ENCODE measurements at places on chromosomes 3 and 15.

- DNase-seq = no peak
- 0 out of 2 replicates have a peak, but pooled peaks cover 3% of the 10 kb centered on the region for H3K36me3 ChIP-seq
- no peaks in the 10 kb centered on the region for H3K27me3 ChIP-seq
Observed at GRCh38 chr3:15206662-15207576, 873 bp downstream of the CAPN7 start.

DNA sequence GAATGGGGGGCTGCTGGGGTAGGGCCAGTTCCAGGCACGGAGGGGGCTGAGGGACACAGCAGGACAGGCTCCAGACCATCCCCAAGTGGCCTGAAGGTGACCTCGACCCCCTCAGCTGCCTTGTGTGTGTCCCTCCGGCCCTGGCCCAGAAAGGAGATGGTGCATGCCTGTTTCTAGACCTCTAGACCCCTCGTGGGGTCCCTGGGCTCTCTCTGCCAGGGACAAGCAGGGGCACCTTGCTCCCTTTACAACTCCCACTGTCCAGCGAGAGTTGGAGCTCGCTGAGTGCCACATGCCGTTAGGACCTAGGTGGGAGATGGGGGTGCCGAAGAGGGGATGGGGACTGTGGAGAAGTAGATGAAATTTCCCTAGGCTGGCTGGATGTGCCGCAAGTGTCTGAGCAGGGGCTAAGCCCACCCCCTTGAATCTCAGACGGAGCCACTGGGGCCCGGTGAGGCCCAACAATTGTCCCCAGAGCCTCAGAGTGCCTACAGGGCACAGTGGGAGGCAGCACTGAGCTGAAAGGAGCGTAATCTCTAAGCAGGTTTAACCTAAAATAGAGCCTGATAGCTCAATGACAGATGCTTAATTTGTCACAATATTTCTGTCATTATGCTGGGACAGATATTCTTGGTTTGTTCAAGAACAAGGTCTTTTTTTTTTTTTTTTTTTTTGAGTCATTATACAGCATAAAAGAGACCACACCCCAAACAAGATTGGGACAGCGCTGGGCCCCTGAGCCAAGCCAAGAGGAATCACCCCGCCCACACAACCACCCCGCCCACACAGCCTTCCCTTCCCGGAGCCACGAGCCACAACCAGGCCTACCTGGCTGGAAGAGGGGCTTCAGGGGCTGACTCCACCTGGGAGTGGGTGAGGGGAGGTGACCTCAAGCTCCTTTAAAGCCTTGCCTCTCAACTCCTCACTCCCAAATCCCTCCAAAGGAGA lies 23.6 kb upstream of the KLF13 start:
- no peaks in the 10 kb centered on the region for H3K27me3 ChIP-seq
- no peak overlapping the region for H3K4me3 ChIP-seq
- no peak overlapping the region for H3K27ac ChIP-seq
- no peaks in the 10 kb centered on the region for H3K36me3 ChIP-seq
- peaks cover 5% of the 10 kb centered on the region for H3K4me1 ChIP-seq

DNA sequence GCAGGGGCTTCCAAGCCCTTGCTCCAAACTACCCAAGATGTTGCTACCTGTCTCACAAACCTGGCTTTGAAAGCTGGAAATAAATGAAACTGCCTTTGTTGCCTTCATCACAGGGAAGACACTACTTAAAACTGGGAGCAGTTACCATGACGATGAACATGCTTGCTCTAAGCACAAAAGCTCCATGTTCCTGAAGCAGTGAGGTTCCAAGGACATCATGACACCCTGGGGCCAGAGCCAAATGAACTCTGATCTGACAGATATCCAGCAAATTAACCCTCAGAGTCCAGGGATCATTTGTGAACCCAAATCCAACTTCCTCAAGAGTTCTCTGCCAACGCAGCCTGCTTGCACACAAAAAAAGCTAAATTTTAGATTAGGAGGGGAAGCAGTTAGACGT lies 10.7 kb downstream of the TRAIP start:
- peaks cover 18% of the 10 kb centered on the region for H3K36me3 ChIP-seq
- no peak overlapping the region for H3K27ac ChIP-seq
- DNase-seq = no peak

DNA sequence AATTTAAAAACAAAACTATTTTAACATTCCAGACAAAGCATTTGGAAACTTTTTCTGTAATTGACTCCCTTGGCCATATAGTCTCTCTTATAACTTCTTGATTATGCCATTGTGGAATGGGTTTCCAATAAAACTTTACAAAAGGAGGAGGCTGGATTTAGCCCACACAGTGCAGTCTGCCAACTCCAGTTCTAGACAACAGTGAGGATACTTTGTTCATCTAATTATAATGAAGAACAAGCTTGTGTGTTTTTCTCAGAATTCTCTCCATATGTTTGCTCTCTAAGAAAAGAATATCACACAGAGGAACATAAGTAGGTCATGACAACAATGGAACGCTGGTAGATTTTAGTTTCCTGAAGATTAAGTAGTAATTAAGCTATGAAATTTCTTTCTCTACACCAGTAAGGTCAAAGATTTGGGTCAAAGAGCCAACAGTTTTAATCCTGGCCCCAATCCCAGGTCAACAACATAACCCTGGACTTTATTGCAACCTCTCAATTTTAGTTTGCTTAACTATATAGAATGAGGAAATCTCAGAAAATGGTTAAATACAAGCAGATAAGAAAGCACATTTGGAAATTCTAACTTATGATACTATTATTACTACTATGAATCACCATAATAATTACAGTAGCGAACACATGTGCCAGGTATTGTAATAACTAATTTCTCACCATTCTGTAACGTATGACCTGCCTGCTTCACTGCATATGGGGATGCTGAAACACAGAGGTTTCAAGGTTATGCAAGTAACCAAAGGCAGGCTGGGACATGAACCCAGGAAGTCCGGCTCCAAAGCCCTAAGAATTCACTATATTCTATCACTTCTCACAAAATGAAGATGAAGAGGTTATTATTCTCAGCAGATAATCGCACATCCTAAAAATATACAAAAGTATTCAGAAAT lies 65.7 kb downstream of the TJP1 start:
- H3K27me3 ChIP-seq = no peaks in the 10 kb centered on the region
- no peaks in the 10 kb centered on the region for H3K4me1 ChIP-seq
- H3K27ac ChIP-seq = no peak overlapping the region

DNA sequence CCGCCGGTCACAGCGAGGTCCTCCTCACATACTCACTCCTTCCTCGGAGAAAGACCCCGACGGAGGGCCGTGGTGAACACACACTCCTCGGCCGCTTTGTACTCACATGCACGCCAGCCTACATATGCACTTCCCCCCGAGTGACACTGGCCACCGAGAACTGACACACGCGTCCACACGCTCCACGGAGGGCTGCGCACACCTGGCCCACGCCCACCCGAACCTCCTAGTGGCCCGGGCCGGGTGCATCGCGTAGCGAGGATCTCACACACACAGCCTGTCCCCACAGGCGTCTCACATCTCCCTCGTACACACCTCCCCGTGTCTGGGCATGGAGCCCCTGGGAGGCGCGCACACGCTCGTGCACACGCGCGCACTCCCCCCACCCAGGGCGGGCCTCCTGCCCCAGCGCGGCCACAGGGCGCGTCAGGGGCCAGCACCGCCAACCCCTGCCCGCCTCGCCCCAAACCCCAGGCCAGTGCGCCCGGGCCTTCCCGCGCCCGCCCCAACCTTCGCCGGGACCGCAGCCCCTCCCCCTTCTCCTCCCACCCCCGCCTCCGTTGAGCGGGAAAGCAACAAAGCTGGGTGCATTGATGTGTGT lies 411 bp upstream of the C3orf70 start:
- no peak for DNase-seq
- no peaks in the 10 kb centered on the region for H3K4me1 ChIP-seq
- no peaks in the 10 kb centered on the region for H3K36me3 ChIP-seq
- no peak overlapping the region for H3K4me3 ChIP-seq

DNA sequence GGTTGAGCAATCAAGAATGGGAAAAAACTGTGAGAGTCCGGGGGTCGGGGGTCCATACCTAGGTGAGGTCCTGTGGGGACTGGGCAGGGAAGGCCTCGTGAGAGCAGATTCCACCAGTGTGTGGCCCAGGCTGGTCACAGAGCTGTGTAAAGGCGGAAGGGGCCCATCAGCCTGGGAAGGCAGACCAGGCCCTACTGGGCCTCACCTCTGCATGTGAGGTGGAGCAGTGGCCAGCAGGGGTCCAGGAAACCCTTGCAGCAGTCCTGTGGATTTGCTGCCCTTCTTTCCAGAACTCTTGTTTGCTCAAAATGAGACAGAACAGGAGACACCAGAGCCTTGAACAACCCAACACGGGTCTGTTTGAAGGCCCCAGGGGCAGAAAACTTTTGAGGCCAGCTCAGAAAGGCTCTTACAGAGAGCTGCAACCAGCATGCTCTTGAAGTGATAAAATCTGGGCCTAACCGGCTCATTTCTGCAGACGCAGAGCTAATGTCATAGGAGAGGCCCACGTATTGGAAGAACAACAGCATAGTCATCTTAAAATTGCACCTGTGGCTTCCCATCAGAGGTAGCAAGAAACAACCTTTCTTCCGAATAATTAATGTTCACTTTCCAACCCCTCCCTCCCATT lies 30.3 kb upstream of the HHATL start:
- no peaks in the 10 kb centered on the region for H3K27me3 ChIP-seq
- H3K27ac ChIP-seq = no peak overlapping the region
- no peaks in the 10 kb centered on the region for H3K4me1 ChIP-seq
- no peak for DNase-seq

GRCh38 chr3:16801698-16802097 lies 83.1 kb upstream of the PLCL2 start:
- no peak overlapping the region for H3K27ac ChIP-seq
- no peak overlapping the region for H3K4me3 ChIP-seq
- no peaks in the 10 kb centered on the region for H3K36me3 ChIP-seq
- H3K4me1 ChIP-seq = no peaks in the 10 kb centered on the region
- H3K27me3 ChIP-seq = peaks cover 6% of the 10 kb centered on the region

GRCh38 chr15:100461049-100461448 lies 67.7 kb downstream of the CERS3 start:
- no peak overlapping the region for H3K27ac ChIP-seq
- H3K27me3 ChIP-seq = no peaks in the 10 kb centered on the region
- no peak for DNase-seq
- no peak overlapping the region for H3K4me3 ChIP-seq
- H3K4me1 ChIP-seq = no peaks in the 10 kb centered on the region
